ENCODE measurements at places on chromosomes 5 and 9.

- DNase-seq: no peak
Measured at GRCh38 chr5:38799556-38800377, 46.0 kb upstream of the OSMR start.

- no peak for DNase-seq
Measured at GRCh38 chr5:135156337-135156714, 122.3 kb upstream of the PITX1 start.

DNA sequence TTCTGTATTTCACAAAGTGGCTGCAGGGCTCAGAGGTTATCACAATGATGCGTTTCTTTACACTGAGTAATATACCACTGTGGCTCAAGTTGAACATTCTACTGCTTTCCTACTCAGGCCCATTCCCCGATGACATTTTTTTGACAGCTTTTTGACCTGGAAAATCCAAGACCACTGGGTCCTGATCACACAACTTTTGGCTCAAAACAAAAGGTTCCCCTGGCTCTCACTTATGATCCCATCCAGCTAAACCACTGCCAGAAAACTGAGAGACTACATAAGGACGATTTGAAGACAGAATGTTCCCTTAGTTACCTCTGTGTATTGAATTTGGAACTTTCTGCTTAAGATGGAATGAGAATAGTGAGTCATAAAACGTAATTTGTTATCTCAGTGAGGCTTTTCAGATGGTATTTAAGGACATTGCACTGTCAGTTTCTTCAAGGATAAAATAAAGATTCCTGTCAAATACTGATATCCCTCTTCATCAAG lies 78.0 kb upstream of the FBXL7 start:
- peak; percentile 4 for DNase-seq

DNA sequence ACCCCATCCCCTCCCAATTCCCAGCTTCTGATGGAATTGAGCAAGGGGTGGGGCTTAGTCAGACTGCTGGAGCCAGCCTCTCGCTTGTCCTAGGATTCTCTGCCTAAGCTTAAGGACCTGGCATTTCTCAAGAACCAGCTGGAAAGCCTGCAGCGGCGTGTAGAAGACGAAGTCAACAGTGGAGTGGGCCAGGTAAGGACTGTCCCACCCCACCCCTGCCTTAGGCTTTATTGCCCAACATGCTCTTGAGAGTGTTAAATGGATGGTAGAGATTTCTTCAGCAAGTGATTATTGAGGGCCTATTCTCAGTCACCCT lies 1.1 kb downstream of the SLC35A4 start:
- no peak for DNase-seq

- no peak for DNase-seq
Measured at GRCh38 chr5:176540476-176540899, 3.3 kb upstream of the RNF44 start.

GRCh38 chr5:7494481-7495130 lies 98.7 kb downstream of the ADCY2 start:
- DNase-seq: no peak

GRCh38 chr9:134435550-134436378 lies 109.5 kb downstream of the RXRA start:
- DNase-seq: no peak

DNA sequence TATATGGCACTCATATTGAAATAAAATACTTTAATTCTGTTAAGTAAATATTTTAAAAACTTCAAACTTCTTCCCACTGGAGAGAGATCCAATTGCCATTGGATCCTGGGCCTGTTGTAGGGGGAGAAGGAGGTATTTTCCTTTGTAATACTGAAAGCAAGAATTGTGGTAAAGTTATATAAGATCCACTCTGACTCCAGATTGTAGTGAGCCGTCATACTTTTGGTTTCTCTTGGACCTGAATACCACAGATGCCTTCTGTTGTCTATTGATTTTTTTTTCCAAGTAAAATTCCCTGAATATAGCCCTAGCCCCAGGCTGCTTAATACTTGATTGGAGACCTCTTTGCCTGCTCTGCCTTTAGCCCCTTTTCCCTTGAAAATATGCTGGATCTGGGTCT lies 86.9 kb downstream of the ATG10 start:
- peak; percentile 46 for DNase-seq

GRCh38 chr9:70066874-70067273 lies 23.2 kb downstream of the MAMDC2 start:
- DNase-seq: no peak

DNA sequence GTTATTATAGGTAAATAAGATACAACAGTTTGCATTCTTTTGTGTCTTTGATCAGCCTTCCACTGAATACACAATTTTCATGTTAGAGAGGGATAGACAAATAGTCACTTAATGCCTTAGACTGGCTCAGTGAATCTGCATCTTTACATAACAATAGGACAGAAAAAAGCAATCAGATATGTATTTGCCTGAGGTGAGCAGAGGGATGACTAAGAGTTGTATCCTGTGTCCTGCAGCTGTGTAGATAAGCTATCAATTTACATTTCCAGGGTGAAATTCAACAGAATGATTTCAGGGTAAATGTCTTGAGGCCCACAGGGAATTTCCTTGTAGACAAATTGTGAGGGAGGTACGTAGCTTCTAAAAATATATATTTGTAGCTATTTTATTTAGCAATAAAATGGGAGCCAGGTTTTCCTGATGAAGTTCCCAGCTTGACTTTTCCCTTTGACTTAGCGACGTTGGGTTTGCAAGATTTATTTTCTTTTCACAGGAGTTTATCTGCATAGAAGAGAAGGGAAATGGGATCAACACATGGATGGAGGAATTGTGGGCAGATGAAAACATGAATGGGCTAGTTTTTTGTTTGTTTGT lies 586.1 kb upstream of the CDH6 start:
- no peak for DNase-seq

- no peak for DNase-seq
Measured at GRCh38 chr5:132464156-132464939, 26.2 kb downstream of the IRF1 start.

- DNase-seq: peak; percentile 90
Measured at GRCh38 chr5:65837139-65837538, 89.2 kb upstream of the ERBIN start.

DNA sequence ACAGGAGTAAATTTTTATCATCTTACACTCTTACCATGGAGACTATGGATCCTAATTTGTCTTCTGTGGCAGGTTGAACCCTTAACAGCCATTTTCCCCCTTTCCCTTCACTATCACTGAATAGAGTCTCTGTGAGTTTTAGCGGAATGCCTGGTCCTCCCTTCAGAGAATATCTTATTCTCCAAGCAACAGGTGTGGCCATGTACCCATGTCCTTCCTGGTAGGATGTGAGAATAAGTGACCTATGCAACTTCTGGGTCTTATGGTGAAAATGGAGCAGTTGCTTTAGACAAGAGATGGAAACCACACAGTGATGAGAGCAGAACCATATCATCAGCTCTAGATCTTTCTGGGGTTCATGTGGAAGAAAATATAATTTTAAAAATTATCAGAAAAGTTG lies 312.6 kb downstream of the MCTP1 start:
- DNase-seq: no peak

GRCh38 chr5:173680660-173681242 lies 64.3 kb upstream of the BOD1 start:
- no peak for DNase-seq

DNA sequence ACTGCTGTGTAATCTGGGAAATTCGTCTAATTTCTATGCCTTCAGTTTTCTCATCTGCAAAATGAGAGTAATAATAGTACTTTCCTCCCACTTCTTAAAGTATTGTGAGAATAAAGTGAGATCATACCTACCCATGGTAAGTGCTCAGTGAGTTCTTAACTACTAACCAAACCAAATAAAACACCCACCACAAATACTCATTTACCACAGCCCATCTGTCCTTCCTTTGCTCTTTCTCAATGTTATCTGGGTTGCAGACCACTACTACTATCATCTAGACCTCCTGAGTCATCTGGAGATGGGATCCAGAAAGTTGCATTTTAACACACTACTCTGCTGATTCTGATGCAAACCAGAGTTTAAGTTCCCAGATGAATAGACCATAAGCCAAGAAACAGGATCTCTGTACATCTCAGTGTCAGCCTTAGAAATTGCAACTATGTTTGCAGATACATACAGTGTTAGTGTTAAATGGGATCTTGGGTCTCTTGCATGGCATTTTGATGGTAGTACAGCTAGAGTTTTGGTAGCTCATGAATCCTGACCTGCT lies 105.4 kb upstream of the ATP10B start:
- no peak for DNase-seq

DNA sequence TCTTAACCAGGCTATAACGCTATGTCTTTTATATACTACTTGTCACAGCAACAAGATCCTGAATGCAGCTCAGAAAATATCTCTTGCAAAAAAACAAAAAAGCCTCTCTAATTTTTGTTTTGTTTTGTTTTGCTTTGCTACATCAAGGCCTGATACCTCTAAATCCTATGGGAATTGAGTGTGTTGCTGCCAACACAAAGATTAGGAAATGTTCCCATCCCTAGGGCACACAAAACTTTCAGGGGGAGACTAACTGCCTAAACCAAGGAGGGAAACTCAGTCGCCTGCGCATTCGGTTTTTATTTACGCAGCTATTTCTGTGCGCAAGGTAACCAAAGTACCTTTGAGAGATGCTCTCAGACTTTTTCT lies 1.7 kb downstream of the SSBP2 start:
- DNase-seq: no peak

DNA sequence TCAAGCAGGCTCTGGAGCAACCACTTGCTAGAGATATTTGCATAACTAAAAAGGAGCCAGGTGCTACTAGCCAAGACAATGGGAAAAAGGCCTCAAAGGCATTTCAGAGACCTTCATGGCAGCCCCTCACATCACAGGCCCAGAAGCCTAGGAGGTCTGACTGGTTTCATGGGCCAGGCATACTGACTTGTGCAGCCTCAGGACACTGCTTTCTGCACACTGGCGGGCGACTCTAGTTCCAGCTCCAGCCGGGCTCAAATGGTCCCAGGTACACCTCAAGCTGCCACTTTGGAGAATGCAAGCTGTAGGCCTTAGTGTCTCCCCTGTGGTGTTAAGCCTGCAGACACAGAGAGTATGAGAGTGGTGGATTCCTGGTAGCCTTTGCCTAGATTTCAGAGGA lies 27.1 kb downstream of the COX7C start:
- no peak for DNase-seq

DNA sequence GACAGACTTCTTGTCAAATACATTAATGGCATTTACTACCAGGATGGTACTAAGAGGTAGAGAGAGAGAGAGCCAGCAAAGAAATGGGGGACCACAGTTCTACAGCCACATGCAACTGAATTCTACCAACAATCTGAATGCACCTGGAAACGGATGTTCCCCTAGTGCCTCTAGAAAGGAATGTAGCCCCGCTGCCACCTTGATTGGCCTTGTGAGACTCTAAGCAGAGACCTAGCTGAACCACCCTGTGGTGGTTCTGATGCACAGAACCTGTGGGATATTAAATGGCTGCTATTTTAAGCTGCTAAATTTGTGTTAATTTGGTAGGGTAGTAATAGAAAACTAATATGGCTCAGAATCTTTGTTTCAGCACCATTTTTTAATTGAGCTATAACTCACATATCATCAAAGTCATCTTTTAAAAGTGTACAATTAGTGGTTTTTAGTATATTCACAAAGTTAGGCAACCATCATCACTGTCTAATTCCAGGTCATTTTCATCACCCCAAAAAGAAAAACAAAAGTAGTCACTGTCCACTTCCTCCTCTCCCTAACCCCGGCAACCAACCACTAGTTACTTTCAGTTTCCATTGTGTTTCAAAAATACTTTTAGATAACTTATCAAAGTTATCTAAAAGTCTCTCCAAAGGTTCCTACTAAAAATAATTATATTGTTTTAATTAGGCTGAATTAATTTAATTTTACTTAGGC lies 51.7 kb downstream of the CPLANE1 start:
- DNase-seq: no peak

GRCh38 chr5:135364421-135365262 lies 34.4 kb downstream of the MACROH2A1 start:
- no peak for DNase-seq

- DNase-seq: no peak
Measured at GRCh38 chr5:32735512-32735911, 24.4 kb downstream of the NPR3 start.

- no peak for DNase-seq
Measured at GRCh38 chr5:116440457-116441001, 134.1 kb downstream of the SEMA6A start.

GRCh38 chr5:170363671-170364070 lies 25.5 kb downstream of the KCNMB1 start:
- DNase-seq: no peak

GRCh38 chr9:6426117-6426516 lies 13.1 kb downstream of the UHRF2 start:
- no peak for DNase-seq

DNA sequence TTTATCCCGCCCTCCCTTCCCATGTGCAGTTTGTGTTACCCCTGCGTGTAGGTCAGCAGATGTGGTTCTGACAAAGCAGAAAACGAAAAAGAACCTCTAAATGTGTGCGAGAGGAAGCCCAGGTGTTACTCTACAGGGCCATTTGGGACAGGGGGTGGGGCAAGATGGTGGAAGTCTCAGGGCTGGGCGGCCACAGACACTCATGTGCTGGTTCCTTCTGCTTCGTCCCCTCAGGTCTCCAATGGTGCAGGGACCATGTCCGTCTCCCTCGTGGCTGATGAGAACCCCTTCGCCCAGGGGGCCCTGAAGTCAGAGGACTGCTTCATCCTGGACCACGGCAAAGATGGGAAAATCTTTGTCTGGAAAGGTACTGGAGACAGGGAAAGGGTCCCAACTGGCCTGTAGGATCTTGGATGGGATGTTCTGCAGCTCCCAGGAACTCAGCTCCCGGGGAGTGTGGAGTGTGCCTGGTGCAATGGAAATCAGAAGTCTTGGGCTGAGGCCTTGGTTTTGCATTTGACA lies 49.0 kb downstream of the GSN start:
- DNase-seq: no peak

GRCh38 chr9:136931611-136932130 lies 12.9 kb downstream of the FBXW5 start:
- no peak for DNase-seq

- DNase-seq: no peak
Measured at GRCh38 chr5:36948650-36949049, 72.1 kb downstream of the NIPBL start.

DNA sequence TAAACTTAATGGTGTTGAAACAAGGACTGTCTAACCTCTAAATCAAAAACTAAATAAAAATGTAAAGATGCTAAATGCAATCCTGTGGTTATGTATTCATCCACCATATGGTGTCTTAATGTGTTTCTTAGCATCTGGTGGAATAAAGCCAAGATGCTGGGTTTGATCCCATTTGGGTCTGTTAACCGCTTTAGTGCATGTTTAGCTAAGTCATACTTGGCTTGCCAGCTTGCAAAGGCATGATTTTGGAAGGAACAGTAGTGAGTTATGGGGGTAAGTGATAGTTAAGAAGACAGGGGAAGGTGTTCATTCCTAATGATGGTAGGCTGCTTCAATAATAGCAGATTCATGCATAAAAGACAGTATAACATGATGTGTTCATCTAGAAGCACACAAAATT lies 139.0 kb upstream of the SLC27A6 start:
- no peak for DNase-seq

DNA sequence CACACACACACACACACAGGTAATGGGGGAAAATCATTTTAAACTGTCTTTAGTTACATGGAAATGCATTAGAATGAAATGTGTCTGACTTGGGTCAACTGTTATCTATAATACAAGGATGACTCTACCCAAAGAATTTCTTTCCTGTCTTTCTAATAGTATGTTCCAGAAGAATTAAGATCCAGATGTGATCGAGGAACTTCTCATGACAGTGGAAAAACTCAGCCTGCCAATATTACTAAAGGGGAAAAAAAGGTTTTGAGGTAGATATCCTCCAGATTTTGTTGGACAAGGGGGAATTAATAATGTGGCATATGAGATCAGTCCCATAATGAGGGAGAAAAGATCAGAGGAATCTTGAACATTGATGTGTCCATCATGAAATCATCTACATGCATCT lies 190.6 kb upstream of the MAP3K1 start:
- DNase-seq: no peak

- no peak for DNase-seq
Measured at GRCh38 chr5:28216939-28217360, 1178.6 kb upstream of the CDH9 start.
